ENCODE measurements at places on chromosomes 12 and 14.

DNA sequence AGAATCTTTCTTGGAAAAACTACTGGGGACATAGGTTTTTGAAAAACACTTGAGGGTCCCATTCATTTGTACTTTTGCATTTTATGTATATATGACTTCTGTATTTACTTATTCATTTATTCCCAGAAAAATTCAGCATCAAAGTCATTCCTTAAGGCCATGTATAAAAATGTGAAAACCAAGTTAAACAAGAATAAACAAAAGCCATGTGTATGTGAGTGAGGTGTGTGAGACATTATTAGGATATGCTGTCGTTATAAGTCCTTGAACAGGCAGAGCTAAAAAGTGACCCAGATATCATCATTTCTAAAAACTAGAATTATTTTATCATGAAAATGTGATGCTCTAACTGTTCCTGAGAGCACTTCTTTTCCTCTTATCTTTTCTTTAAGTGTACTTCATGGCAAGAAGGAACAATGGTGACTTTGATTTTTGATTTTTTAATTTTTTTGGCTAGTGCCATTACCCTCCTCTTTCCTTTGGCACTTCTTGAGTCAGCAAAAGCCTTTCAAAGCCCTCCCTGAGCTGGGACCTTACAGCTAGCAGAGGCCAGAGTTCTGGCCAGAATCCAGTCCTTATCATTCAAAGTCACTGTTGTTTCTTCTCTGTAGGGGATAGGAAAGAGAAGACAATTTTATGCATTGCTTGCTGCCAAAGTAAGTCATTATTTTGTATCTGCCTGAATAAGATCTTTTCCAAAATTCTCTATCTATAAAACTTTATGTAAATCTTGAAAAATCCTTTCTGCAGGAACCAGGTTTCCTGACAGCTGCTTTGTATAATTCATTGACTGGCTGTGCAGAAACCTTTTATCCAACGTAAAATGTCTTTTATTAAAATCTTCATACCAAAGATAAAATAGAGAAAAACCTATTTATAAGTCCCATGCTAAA, 419.7 kb upstream of the PRICKLE1 start:
- DNase-seq: no peak

DNA sequence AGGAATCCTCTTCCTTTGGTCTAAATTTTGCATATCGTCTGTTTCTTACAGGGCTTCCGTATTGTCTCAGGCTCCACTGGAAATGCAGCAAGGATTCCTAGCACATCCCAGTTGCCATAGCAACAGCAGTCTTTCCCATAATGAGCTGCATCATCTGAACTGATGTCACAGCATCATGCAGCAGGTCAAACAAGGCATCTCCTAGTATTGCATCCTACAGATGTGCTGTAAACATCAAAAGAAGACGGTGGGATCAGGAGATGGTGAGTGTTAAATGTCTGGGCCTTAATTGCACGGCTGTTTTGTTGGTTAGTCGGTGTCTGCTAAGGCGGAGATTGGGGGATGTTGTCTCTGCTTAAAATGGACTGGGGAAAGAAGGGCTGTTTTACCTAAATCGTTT, at the start of gene AKAP6:
AKAP6 (plus strand) TSS at position 153 of the 400 bp plus-strand sequence. CDS start 104,196 bp downstream, outside the sequence.
- no peak for DNase-seq

- DNase-seq: no peak
Observed at GRCh38 chr12:120347766-120348165, 20.2 kb upstream of the PLA2G1B start.

DNA sequence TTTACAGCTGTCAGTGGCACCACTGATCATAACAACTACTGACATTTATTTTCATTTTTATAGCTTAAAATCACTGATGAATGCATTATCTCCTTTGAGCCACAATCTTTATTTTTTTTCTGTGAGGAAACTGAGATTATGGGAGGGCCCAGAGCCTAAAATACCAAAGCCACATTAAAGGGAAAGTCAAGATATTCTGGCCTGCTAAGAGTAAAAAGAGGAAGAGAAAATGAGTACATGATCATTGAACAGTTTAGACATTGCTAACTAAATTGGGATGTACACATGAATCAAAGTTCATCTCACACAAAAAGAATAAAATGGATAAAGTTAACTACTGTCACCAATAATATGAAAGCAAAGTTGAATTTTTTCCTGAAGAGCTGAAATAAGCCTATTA, 170.5 kb upstream of the GARIN2 start:
- DNase-seq: no peak

GRCh38 chr12:123278101-123278627, 6.5 kb upstream of the CDK2AP1 start:
- DNase-seq: no peak

GRCh38 chr14:94581127-94581999, at the start of gene SERPINA5:
SERPINA5 (plus strand) TSS chr14:94581426; CDS start chr14:94587363, 5,937 bp downstream.
- DNase-seq: peak; percentile 60

DNA sequence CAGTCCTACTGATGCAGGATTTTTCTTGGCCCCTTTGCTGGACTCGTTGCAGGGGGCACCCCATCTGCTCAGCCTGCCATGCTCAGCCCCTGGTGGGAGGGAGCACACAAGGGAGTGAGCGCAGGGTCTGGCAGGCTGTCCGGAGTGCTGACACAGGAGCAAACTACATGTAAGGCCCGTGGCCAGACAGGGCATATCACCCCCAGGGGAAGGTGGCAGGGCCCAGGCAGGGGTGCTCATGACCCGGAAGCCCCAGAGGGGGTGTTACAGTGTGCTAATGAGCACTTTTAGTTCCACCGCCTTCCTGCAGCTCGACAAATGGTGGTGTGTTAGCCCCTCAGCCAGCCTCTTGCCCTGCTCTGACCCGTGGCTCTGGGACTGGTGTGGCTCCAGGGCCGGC, 645.6 kb upstream of the TMEM132C start:
- no peak for DNase-seq

- DNase-seq: no peak
Observed at GRCh38 chr14:56149995-56150394, 31.8 kb downstream of the PELI2 start.

DNA sequence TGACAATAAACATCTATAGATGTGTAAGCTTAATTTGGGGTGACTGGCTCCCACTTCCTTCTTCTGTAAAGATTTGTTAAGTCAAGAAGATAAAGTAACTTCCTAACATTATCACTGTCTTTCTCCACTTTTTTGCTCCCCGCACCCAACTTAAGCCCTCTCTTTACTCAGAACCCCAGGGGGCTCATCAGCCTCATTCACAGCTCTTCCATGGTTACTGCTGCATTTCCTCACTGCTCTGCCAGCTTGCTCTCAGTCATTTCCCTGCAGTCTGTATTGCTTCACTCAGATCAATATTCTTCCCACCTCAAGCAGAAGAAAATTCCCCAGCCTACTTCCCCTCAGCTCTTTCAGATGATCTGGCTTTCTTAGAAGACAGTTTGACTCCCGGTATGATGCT, 102.0 kb downstream of the PIK3C2G start:
- no peak for DNase-seq

DNA sequence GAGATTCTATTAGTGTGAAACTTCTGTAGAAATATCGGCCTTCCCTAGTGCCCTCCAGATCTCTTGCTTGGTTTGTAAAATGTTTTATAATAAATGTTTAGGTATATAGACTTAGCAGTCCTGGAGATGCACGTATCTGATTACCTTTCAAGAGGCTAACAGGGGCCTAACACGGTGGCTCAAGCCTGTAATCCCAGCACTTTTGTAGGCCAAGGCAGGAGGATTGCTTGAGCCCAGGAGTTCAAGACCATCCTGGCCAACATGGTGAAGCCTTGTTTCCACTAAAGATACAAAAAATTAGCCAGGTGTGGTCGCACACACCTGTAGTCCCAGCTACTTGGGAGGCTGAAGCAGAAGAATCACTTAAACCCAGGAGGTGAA, 9.8 kb upstream of the RILPL2 start:
- DNase-seq: no peak

DNA sequence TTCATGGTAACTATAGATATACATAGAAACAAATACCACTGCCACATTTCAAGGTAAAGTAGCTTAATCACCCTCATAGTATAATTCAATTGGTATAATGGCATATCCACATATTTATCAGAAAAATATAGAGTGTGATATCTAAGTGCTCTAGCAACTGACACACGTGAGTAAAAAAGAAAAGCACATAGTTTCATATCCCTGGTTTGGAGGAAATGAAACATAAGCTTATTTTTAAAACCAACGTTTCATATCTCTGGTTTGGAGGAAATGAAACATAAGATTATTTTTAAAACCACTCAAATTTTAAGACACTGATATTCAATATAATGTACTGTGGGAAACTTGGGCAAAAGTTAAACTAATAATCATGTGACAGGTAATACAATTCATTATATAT, 2.1 kb downstream of the OR6C70 start:
- DNase-seq: no peak

- no peak for DNase-seq
Observed at GRCh38 chr14:90785471-90785870, 30.8 kb downstream of the TTC7B start.

- no peak for DNase-seq
Observed at GRCh38 chr12:130672089-130672820, 43.8 kb downstream of the RIMBP2 start.

DNA sequence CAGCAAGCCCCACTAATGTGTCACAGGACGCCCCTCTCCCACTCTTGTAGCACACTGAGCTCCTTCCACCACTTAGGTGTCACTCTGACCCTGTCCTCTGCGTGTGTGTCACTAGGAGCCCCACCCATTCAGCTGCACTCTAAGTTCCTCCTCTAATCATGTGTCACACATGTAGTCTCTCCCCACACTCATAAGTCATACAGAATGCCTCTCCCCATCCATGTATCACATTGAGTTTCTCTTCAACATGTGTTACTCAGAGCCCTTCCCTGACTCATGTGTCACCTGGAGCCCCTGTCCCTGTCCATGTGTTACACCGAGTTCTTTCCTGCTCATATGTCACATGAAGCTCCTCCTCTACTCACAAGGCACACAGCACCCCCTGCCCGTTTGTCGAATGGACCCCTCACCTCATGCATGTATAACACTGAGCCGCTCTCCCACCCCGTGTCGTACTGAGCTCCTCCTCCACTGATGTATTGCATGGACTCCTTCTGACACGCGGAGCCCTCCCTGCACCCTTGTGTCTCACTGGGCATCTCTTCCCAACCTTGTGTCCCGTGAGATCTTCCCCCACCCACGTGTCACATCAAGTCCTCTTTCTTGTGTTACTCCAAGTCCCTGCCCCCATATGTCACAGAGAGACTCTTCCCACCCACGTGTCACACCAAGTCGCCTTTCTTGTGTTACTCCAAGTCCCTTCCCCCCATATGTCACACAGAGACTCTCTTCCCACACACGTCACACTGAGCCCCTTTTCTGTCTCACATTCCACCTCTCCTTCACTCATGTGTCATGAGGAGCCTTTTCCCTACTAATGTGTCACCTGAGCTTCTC, 31.0 kb downstream of the RTL1 start:
- no peak for DNase-seq

DNA sequence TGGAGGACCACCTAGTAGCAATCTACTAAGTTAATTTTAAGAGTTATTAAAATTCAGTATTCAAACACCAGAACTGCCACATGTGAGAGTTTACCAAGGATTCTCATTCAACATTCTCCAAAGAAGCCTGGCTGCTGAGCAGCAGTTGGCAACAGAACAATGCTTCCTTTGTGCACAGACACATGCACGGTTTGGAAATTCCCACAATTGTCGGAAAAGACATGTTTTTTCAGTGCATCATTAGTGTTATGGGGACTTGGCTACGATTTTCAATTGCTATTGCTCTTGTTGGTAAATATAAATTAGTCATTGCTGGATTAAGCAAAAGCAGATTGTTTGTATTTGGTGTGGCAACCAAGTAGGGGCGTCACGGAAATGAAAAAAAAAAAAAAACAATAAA, 22.2 kb downstream of the ST8SIA1 start:
- DNase-seq: peak; percentile 50

DNA sequence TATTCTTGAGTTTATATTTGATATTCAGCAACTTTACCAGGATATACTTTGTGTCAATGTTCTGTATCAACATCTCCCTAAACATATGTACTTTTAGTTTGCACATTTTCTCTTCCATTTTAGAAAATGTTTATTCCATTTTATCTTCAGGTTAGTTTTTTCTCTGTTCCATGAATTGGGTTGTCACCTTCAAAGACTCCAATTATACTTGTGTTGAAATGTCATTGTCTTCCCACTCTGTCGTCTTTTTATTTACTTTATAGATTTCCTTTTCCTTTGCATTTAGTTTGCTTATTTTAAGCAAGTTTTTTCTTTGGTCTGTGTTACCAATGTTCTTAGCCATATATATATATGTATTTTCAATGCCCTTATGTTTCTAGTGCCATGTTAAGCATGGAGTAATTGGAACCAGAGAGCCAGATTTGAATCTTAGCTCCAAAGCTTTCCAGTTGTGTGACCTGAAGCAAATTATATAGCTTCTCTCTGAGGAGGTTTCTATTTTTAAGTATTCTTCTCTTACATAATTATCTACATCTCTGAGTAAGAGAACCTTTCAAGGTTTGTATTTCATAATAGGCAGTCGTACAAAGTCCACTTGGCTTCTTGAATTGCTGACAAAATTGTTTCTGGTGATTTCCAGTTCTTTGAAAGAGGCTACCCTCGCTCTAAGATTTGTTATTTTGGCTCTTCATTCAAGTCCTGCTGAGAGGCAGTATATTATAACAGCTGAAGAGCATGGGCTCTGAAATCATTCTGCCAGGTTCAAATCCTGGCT, 85.8 kb upstream of the DYRK2 start:
- DNase-seq: no peak
